CD4-positive, alpha-beta T cell treated with Interleukin-10 for 1 hour (primary cell): ENCODE measurements at places on chromosomes 2 and 18.

DNA sequence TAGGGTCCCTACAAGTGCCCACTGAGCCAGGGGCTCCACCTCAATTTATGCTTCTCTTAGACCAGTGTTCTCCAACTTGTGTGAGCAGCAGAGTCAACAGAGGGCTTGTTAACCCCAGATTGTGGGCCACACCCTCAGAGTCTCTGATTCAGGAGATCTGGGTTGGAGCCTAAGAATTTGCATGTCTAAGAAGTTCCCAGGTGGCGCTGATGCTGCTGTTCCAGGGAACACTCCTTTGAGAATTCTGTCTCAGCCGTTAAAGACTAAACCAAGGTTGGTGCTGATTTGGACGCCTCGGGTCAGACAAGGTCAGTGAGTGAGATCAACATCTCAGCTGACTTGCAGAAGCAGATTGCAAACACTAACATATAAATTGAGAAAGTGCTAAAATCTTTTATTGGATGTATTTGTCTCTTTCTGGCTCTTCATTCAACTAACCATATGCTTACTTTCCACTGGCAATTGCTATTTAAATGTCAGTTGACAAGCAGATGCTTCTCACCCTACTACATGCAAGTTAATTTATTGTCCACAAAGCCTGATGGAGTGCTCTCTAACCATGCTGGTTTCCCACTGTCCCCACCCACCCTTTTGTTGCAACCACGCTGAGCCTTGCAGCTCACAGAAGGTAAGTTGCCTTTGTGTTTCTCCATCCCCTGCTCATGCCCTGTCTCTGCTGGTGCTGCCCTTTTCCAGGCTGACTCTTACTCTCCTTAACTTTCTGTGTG lies 31.5 kb downstream of the LYPD1 start:
- no peak for DNase-seq

DNA sequence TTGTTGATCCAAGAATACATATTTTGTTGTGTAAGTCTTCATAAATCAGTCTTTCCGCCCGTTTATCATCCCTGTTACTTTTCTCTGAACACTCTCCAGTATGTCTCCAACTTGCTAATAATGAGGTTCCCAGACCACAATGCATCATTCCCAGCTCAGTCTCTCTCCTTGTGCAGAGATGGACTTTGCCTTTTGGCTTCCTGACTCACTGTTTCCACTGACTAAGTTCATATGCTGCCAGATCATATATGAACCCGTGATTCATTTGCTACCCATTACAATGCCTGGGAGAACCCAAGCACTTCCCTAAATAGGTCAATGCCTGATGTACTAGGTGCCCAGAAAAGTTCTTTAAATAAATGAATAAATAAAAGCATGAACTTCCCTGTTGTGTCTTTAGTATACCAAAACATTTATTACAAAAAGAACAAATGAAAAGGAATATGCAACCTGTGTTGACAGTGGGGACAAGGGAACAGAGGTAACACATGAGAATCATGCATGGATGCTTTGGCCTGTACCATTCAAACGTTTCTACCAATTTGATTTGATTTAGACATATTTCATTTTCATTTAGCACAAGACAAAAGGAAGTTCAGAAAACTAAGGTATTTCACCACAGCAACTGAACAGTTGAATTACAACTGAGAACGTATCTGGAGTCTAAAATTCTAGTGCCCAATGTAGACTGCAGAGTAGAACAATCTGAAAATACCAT lies 215.4 kb upstream of the HNRNPA3 start:
- DNase-seq, result peak; percentile 13

GRCh38 chr2:58756336-58756735 lies 515.2 kb upstream of the FANCL start:
- no peak for DNase-seq

GRCh38 chr2:32741575-32741974 lies 113.7 kb downstream of the TTC27 start:
- no peak for DNase-seq

DNA sequence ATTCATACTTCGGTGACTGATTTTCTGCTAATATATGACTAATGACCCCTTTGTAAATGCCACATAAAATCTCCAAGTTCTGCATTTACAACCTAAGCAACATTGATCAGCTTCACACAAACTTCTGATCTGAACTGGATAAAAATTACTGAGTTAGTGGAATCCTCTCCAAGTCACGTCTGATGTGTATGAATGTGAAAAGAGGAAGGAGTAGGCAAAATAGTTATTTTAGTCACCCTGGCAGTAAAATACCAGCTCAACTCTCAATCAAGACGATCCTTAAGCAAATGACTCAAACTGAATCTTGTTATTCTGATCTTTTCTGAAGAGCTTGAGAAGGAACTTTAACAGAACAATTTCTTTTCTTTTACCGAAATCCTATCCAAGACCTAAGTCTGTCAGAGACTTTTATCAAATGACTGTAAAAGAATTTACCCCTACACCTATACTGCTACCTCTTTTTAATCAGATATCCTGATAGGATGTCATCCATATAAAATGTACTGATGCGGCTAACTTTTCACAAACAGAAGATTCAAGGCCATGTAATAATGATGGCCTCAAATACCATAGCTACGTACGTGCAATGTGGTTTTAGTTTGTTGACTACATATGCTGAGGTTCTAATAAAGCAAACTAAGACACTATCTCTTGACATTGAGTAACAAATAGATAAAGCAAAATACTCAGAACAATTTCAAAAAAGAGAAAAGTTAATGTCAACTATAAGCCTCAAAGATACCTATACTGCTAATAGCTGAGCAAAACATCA lies 23.7 kb downstream of the CUL3 start:
- DNase-seq, result no peak

- DNase-seq, result peak; percentile 39
Measured at GRCh38 chr2:98736464-98736889, 5.5 kb upstream of the MGAT4A start.

DNA sequence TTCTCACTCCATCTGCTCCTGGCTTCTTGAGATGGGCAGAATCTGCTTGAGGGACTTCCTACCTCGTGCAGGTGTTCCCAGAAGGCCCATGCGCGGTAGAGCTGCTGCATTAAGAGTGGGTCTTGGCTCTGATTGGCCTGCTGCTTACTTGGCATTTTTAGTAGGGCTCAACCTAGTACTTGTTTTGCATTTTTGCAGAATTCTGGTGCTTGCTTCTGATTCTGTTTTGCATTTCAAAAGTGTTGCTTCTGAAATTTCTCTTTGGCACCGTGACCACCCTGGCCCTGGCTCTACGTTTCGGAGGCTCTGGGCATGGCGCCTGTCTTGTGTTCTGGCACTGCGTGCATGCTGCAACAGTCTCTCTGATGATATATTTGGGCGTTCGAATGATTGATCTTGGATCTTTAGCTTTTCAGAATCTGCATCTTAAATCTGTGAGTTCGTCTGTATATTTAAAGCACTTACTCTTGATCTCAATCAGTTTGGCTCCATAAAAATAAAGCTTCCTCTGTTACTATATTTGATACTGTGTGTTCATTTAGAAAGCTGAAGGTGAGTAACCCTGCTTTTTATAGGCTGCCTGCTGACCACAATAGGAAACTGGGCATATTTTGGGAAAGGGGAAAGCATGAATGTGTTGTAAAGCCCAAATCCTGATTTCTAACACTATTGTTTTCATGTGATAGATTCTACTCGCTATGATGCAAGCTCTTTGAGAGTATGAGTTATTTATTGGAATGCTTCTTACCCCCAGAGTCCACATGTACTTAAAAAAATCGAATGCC lies 22.2 kb downstream of the EFR3B start:
- DNase-seq, result no peak

- DNase-seq, result no peak
Measured at GRCh38 chr18:1595195-1595594, 690.5 kb downstream of the ADCYAP1 start.

DNA sequence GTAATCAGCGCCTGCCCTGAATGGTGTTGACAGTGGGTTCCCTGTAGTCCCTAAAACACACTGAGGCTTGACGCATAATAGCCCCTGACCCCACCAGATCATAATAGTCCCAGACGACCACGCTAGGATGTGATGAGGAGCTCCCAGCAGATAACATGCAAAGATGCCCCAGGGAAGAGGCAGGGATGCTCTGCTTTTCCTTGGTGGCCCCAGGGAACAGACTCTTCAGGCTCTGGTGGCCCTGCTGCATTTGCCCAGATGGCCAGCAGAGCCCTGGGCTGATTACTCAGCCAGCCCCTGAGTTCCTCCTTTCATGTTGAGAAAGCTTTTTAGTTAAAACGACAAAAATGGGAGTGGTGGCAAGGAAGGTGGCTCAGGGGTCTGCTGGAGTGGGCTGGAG lies 5.9 kb upstream of the NCKAP5 start:
- DNase-seq, result no peak

GRCh38 chr2:19683556-19683955 lies 218.2 kb downstream of the TTC32 start:
- no peak for DNase-seq

DNA sequence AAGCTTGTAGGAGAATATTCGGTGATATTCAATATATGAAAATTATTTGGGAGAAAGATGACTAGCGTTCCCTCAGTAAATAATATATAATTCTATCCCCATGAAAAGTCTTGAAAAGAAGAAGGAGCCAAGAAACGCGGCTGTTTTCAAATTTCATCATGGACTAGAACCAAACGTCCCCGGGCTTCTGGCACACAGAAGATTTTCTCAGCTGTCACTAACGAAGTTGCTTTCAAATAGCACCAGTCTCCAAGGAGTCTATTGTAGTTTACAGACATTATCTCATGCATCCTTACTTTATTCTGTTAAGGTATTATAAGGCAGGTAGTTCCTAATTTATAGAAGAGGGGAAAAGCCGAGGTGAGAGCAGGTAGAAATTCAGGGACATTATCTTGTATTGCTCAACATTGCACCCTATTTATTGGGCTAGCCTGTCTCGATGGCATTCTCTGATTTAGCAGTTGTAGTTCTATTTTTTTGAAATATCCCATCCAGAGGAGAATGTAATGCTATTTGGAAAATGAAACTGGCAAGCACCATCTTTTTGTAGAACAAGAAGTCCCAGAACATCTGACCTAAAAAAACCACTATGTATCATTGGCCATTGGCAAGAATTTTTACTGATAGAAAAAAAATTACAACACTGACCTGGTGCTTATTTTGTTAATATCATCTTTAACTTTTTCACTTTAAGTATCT lies 198.1 kb upstream of the RASGRP3 start:
- DNase-seq, result no peak

DNA sequence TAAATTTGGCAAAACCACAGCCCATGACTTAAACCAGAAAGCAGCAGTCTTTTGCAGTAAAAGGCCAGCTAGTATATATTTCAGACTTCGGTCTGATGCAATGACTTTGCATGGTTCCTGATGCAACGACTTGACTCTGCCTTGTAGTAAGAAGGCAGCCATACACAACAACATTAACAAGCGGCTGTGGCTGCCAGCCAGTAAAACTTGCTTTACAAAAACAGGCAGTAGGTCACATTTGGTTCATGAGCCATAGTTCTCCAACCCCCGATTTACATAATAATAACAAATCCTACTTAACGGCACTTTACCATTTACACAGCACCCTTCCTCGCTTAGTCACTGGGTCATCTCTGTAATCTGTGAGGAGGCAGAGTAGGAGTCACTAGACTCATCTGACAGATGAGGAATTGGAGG lies 410.3 kb downstream of the LRATD1 start:
- DNase-seq, result no peak

- no peak for DNase-seq
Measured at GRCh38 chr18:48641981-48642380, 103.2 kb downstream of the CTIF start.

- DNase-seq, result no peak
Measured at GRCh38 chr18:44708451-44709083, 27.9 kb downstream of the SETBP1 start.

DNA sequence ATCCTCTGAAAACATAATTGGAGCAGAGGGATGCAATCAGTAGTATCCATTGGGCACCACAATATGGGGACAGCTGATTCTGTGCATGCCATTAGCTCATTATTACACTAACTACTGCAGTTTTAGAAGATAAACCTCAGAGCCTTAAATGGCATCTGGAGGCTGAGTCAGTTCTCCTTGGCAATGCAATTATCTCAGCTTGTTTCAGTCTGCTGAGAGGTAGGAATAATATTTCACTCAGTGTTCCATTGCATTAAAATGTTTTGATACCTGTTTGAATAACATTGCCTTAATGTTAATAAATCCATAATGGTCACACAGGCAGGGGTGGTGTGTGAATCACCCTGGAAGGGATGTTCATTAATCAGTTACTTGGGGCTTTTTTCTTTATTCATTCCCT lies 309.6 kb downstream of the LRRTM1 start:
- DNase-seq, result no peak

DNA sequence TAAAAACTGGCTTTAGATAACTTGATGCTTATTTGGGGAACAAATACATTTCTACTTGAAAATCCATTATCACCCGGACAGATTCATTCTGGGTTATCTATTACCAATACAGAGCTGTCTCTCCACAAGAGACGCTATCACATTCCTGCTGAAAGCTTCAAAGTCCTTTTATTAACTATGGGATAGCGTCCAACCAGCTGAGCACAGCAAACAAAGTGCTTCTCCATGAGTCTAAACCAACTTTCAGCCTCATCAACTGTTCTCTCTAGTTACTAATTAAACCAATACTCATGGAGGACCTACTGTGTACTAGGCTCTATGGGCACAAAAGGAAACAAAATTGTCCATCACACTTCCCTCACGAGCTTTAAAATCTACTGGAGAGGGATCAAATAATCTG lies 132.8 kb downstream of the L3MBTL4 start:
- no peak for DNase-seq

GRCh38 chr2:61885896-61886603 lies 2.4 kb downstream of the CCT4 start:
- DNase-seq, result no peak

DNA sequence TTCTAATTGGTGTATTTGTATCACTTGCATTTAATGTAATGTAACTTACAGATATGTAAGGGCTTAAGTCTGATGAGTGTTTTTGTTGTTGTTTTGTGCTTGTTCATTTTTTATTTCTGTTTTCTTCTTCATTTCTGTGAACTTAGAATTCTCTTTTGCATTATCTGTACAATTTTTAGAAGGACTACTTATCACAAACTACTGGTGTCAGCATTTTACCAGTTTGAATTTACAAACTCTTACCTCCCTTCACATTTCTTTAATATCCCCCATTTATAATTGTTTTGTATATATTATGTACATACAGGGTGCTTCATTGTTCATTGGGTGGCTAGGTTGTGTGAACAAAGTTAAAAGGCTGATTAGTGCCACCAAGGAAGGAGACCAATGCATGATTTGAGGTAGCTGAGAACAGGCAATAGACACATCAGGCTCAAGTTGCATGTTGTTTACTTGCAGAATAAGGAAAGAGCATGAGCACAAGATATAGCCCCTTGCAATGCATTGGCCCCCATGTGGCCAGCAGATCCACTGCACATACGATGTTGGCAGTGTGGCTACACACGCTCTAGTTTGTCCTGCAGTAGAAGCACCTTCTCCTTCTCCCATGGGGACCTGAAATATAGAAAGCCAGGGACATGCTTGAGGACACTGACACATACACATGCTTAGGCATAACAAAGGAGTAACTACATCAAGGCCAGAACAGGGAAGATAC lies 198.2 kb downstream of the CD8B2 start:
- DNase-seq, result no peak

GRCh38 chr2:25649786-25650185 lies 23.6 kb downstream of the DTNB start:
- no peak for DNase-seq

- no peak for DNase-seq
Measured at GRCh38 chr18:49015886-49016647, 65.3 kb upstream of the SMAD7 start.

- DNase-seq, result no peak
Measured at GRCh38 chr2:208370881-208371633, 35.5 kb upstream of the PTH2R start.

GRCh38 chr2:200650195-200650594 lies 64.4 kb downstream of the AOX1 start:
- no peak for DNase-seq
